ENCODE measurements at places on chromosomes 2 and 18.
A peak's percentile ranks its signal among the peaks of the same experiment; 100 is the strongest.

GRCh38 chr2:41948397-41948763 is 99.4 kb upstream of the PKDCC start:
- DNase-seq, result no peak

- DNase-seq, result no peak
Measured at GRCh38 chr2:107597507-107597906, 229.2 kb upstream of the RGPD4 start.

- peak; percentile 60 for DNase-seq
Measured at GRCh38 chr2:28408764-28409599, 16.3 kb downstream of the FOSL2 start.

- no peak for DNase-seq
Measured at GRCh38 chr2:133508546-133509165, 59.6 kb downstream of the NCKAP5 start.

- no peak for DNase-seq
Measured at GRCh38 chr2:101440127-101440738, 34.7 kb downstream of the RFX8 start.

DNA sequence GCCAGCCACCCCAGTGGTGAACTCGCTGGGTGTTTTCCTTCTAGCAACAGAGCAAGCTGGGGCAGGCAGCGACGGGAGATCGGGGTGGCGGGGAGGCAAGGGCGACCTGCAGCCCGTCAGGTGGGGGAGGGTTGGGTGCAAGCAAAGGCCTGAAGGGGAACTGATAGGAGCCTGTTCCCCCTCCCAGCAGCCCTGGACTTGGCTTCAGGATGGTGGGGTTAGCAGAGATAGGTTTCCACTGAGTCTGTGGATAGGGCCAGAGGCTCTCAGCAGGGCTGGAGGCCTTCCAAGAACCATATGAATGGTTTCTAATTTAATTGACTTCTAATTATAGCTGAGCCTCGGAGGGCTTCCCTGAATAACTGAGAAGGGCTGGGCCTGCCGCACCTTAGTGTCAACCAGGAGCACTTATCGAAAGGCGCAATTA is 55.3 kb downstream of the EDAR start:
- DNase-seq, result no peak

DNA sequence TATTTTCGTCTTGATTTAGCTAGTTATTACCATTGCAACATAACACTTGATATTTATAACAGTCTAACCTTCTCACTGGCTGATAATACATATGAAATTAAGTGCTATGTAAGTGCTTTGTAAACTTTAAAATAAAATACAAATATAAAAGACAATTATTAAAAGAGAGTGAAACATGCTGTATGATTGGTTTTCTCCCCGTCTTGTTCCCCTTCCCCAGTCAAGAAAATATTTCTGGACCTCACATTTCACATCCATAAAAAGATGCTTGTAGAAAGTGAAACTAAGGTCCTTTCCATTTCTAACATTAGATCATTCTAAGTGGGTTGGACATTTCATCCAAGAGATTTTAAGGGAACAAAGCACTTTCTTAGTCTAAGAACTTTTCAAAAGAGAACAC is 310.2 kb upstream of the LRATD1 start:
- DNase-seq, result no peak

- DNase-seq, result no peak
Measured at GRCh38 chr2:155815851-155816250, 516.7 kb downstream of the NR4A2 start.

DNA sequence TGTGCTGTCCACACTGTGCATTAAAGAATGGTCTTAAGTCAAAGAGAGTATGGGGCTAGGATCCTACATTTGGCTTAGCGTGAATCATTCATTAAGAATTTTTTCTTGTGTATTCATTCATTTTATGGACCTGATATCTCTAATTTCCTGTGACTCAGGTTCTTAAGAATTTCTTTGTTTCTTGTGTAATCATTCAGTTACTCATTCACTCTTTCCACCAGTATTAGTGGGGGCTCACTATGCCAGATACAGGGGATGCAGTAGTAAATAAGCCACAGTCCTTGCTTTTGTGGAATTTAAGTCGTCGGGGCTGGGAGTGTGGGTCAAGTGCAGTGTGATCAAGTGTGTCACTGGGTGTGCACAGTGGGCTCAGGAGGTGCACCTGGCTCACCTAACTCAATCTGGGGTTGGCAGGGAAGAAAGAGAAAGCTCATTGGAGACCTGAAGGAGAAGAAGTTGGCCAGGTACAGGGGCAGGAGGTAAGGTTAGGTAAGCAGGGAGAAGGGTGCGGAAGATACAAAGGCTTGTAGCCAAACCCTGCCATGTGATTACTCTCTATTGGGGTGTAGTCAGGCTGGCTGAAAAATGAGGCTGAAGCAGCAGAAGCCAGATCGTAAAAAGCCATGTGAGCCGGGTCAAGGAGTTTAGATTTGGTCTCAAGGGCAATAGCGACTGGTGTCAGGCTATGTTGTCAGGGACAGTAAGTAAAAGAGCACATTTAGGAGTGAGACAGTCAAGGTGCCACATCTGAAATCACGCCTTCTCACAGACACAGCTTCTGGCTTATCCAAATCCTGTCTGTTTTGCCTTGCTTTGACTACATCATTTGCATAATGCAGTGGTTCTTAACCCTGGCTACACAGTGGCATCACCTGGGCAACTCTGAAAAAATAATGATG is 67.2 kb downstream of the KCTD1 start:
- DNase-seq, result no peak

DNA sequence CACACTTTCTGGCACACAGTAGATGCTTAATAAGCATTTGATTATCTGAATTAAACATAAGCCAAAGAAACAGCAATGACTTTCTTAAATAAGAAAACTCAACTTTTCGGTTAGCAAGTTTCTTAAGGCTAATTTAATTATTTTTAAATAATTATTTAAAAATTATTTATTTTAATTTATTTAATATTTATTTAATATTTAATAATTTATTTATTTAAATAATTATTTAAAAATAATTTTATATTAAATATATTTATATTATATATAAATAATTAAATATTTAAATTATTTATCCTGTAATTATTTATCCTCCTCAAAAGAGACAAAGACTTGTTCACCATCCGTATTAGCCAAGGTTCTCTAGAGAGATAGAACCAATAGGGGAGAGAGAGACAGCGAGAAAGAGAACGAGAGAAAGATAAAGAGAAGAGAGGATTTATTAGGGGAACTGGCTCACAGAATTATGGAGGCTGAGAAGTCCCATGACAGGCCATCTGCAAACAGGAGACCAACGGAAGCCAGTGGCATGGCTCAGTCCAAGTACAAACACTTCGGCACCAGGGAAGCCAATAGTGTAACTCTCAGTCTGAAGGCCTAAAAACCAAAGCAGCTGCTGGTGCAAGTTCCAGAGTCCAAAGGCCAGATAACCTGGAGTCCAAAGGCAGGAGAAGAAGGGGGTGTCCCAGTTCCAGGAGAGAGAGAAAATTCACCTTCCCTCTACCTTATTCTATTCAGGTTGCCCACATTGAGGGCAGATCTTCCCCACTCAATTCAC is 125.3 kb downstream of the METTL8 start:
- DNase-seq, result no peak

- no peak for DNase-seq
Measured at GRCh38 chr2:74179063-74179865, 585 bp upstream of the MOB1A start.

- no peak for DNase-seq
Measured at GRCh38 chr2:8103085-8103708, 578.7 kb upstream of the ID2 start.

- no peak for DNase-seq
Measured at GRCh38 chr2:65282477-65283053, 54.9 kb downstream of the ACTR2 start.

DNA sequence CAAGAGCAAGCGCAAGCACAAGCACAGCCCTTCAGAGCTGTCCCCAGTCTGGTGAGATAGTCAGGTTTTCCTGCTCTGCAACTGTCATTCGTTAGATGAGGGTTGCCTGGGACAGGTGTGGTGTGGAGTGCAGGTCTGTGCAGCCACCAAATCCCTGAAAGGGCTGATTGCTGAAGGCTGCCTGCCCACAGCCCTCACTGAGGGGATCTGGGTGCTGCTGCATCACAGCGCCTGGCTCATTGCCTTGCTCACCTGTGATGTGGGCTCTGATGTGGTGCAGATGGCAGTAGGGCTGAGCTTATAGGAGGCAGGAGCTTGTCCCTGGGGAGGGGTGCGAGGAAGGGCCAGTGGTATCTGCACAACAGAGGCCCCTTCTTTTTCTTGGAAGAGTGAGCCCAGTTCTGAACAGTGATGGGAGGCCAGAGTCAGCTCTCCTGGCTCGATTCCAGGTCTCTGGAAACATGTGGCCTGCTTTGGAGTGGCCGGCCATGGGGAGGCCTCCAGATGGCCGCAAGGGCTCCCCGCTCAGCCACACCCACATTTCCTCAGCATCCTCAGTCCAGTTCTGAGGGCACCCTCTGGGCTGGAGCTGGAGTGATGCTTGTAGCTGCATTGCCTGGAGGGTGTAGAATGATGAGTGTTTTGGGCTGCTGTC is 11.4 kb downstream of the UBE2F start:
- DNase-seq, result no peak

- no peak for DNase-seq
Measured at GRCh38 chr2:85717308-85718008, 23.3 kb downstream of the GNLY start.

- DNase-seq, result no peak
Measured at GRCh38 chr2:71078624-71079023, 10.2 kb downstream of the NAGK start.

- DNase-seq, result peak; percentile 32
Measured at GRCh38 chr18:12271376-12272235, 17.4 kb downstream of the CIDEA start.
